ENCODE measurements at places on chromosomes 12 and 14.

DNA sequence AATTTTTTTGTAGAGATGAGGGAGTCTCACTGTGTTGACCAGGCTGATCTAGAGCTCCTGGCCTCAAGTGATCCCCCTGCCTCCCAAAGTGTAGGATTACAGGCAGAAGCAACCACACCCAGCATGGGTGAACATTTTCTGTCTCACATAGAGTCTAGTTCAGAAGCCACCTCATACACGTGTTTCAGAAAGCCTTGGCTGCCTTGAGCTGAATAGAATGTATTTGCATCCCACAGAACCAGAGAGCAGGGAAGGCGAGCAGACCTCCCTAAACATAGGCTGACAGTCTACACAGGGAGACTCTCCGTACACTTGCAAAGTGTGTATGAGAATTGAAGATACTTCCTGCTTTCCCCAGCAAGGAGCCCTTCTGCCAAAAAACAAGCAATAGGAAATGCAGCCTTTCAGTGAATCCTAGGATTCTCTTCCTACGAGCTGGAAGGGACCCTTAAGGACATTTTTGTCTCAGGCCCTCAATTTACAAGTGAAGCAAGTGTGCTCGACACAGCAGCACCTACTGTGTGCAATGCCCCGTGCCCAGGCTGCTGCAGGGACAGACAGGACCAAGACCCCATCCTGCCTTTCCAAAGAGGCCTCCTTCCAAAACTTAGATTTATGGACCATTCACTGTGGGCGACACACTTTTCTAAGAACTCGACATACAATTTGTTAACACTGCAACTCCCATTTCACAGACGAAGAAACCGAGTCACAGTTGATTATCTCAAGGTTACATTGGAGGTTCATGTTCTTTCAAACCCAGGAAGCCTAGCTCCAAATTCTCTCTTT is 11.2 kb downstream of the NUAK1 start:
- no peak for DNase-seq

GRCh38 chr12:125296701-125297100 is 231.5 kb downstream of the AACS start:
- no peak for DNase-seq

DNA sequence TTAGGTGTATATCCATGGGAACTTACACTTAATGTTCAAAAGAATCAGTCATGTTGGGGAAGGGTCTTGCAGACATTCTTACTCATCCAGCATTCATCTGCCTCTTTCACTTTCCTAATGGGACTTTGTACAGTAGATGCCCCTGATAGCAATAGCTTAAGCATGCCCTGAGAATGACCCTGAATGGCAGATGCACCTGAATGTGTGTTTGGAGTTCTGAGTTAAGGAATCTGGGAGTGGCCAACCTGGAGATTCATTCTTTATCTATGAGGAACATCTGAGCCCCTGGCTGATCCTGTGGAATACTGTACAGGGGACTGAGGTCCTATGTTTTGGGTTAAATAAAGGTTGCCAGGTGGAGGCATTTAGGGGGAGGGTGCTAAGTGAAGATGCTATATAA is 71.3 kb upstream of the MANSC4 start:
- no peak for DNase-seq

DNA sequence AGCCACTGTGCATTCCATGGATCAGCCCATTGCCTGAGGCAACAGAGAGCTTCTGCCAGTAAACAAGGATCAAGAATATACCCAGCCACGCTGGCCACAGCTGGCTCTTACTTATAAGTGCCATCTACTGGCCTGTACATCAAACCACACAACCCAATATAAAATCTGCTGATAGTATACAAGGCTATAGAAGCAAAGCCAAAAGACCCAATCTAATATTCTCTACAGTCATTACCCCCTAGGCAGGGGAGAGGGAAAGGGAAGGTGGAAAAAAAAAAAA is 4.4 kb upstream of the FAM186B start:
- DNase-seq: no peak

GRCh38 chr14:36664322-36665193 is 2.9 kb downstream of the PAX9 start:
- no peak for DNase-seq

DNA sequence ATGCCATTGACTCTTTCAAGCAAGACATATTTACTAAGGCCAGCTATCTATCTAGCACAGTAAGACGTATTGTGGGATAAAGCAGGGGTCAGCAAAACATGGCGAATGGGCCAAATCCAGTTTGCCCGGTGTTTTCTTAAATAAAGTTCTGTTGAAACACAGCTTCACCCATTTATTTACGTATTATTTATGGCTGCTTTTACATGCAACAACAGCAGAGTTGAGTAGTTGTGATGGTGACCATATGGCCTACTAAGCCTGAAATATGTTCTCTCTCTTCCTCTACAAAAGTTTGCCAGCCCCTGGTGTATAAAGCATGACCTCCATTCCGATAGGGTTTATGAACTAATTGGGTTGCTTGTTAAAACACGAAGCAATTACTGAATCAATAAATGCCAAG is 322.1 kb downstream of the CCDC91 start:
- no peak for DNase-seq

- no peak for DNase-seq
Measured at GRCh38 chr14:102764220-102764671, 13.0 kb upstream of the TRAF3 start.

DNA sequence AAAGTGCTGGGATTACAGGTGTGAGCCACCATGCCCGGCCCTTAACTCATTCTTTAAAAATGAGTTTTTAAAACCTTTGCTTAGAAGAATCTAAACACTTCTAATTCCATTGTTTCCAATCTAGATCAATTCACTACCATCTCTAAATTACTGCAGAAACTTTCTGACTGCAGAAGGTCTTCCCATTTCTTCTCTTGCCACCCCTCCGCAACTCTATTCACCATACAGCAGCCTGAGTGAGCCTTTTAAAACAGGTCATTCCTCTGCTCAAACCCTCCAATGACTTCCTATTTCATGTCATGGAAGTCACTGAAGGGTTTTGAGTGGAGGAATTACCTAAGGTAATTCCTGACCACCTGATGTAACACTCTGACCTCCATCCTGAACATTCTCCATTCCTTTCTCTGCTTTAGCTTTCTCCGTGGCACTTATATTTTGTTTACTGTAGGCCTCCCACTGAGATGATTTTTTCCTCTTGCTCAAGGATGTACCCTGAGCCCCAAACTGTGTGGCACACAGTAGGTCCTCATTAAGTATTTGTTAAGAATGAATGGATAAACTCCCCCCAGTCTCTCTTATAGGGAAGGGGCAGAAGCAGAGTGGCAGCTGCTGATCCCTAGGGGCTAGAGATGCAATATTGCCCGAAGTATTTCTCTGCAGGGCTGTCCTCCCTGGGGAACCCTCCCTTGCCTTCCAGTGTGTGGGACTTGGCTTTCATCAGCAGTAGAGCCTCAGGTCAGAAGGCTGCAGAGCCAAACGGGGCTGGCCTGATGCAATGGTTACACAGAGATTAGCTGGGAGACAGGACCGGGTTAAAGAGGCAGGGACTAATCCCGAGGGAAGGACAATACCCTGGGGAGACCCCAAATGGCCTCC is 1.2 kb downstream of the DDIT3 start:
- DNase-seq: no peak

DNA sequence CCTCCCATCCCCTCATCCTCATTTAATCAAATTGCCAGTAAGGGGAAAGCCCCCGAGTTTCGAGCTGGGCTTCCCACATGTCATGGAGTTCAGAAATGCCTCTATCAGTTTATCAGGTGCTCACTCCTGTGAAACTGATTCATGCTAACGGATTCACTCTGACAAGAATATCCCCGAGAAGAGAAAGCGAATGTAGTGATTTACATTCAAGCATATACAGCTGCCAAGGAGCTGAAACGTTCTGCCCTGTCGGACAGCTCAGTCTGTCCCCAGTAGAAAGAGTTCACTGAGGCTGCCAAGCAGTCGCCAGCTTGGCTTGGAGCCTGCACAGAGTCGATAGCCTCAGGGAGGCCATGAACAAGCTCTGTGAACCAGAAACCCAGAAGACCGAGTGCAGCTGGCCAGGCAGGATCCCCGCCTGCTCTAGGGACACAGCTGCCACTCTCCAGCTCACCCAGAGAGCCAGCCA is 88.4 kb downstream of the TMCC3 start:
- DNase-seq: no peak

- no peak for DNase-seq
Measured at GRCh38 chr12:55692631-55693322, 14.9 kb downstream of the ITGA7 start.

- DNase-seq: no peak
Measured at GRCh38 chr14:30234966-30235365, 307.3 kb upstream of the PRKD1 start.

DNA sequence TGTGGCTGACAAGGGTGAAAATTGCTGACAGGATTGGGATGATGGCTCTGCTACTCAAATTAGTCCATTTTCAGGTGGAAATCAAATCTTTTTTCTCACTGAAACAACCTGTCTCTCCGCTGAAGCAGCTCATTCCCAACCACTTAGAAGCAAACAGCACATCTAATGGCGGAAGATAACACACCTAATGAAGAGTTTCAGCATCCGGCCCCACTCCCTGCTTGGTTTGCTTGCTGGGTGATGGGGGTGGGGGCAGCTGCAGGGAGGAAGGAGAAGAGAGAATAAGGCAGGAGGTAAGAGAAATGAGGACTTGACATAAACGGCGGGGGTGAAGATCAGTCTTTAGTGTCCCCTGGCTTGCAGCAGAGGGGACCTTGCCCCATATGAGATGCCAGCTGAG is 4.0 kb downstream of the SYNDIG1L start:
- no peak for DNase-seq

DNA sequence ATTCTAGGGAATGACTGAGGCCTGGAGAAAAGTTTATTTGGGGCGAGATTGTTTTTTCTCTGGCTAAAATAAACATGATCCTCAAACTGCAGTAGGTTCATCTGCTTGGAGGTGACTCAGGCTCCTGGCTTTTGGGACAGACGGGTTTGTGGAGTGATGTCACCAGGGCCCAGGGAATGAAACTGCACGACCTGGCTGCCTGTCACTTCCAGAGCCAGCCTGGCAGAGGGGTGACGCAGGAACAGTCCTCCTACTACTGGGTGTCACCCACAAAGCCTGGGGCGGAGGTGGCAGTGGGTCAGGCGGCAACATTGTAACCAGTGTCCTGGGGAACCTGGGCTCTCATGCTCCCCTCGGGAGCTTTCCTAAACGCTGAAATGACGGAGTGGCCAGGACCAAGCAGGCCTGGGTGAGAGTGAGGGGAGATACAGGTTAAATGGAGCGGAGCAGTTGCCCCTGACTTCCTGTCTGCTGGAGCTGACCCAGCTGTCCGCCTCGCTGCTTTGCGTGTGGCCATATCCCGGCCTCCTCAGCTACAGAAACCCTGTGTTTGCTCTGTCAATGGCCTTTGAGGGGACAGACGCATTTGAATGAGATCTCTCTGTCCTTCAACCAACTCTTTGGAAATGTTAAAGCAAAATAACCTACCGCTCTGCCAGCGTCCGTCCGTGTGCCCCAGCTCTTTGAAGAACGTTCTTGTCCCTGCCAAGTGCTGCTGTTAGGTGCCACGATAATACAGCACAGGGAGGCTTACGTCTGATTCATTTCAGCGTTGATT is 6.5 kb downstream of the HIP1R start:
- DNase-seq: no peak

GRCh38 chr14:31712244-31713127 is 151.3 kb downstream of the NUBPL start:
- no peak for DNase-seq

- no peak for DNase-seq
Measured at GRCh38 chr14:61668282-61668681, 27.0 kb upstream of the HIF1A start.

DNA sequence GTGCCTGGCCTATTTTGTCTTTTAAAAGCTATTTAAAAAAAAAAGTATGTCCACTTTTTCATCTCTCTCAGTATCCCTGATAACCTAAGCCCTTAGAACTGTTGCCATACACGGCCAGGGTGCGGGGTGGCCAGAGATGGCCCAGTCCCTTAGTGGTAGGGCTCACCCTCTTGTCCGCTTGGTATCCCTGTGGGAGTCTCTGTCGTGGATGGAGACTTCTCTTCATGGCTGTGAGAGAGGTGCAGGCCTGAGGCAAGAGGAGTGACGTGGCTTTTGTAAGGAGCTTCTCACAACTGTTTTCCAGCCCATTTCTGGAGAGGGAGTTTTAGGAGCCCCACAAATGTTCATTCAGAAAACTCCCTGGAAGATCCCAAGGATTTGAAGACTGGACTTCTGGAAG is 26.8 kb downstream of the XRCC3 start:
- no peak for DNase-seq

DNA sequence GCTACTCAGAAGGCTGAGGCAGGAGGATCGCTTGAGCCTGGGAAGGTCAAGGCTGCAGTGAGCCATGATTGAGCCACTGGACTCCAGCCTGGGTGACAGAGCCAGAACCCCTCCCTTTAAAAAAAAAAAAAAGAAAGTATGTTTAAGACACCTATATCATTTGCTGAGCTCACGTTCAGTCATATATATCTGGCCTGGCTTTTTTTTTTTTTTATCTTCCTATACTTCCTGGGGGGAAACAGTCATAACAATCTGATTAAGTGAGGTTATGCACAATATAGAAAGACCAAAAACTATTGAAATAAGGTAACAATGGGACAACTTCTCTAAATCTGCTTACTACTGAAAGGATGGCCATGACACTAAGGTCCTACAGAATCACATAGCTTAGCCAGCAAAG is 9.4 kb upstream of the ARID2 start:
- no peak for DNase-seq

- no peak for DNase-seq
Measured at GRCh38 chr14:104393199-104393897, 186.2 kb upstream of the C14orf180 start.

DNA sequence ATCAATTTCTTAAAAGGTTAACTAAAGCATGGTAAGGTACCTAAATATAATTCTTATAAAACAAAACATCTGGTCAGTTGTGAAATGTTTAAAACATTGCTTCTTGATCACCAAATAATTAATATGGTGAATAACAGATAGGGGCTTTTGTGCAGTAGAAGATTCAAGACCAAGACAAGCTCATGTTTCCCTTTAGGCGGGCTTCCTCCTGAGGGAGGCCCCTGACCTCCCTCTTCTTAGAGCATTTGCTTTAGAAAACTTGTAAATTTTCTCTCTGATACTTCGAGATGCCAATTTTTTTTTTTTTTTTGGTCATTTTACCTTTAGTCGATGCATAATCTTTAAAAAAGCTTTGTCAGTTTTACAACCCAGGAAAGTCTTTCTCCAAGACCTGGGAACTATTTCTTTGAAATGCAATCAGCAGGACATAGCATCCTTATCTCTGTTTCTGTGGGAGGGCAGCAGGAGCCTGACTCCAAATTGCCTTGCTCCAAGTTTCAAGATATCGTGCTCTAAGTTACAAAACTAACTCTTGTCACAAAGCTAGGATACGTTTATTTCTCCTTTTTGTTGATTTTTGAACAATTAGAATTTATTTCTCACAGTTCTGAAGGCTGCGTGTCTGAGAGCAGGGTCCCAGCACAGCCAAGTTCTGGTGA is 66.6 kb upstream of the BICD1 start:
- no peak for DNase-seq

GRCh38 chr12:115840159-115840558 is 437.3 kb downstream of the MED13L start:
- no peak for DNase-seq

GRCh38 chr12:70427611-70428010 is 61.5 kb downstream of the KCNMB4 start:
- DNase-seq: no peak

- no peak for DNase-seq
Measured at GRCh38 chr14:53055003-53055402, 98.1 kb downstream of the DDHD1 start.

All from esophagus squamous epithelium (tissue), 5 donors.